Hindlimb muscle (tissue), 1 donor: ENCODE measurements at places on chromosomes 4 and X.
A peak's percentile ranks its signal among the peaks of the same experiment; 100 is the strongest.

- DNase-seq, result no peak
These were observed 14.0 kb upstream of the SHROOM4 start for GRCh38 chrX:50827996-50828395.

GRCh38 chr4:40190019-40190418 is 6.8 kb upstream of the RHOH start:
- peak; percentile 38 for DNase-seq

DNA sequence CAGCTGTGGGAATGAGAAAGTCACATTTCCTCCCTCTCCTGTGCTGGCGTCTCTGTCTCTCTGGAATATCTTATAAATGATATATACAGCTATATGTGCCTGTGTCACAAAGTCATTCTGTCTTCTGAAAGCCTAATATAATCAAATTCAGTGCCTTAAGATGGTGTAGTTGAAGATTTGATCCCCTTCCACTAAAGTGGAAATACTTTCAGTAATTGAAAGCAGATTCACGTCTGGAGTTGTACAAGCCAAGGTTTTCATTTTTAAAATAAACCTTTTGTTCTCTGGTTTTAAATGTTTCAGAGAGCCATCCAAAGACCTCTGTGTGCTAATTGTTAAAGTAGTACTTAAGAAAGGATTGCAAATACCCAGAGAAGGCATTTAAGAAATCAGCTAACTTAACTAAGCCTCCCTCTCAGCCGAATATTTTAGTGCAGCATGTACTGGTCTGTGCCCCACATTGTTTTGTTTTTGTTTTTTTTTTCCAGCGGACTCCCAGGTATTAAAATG is 206.8 kb downstream of the TENM3 start:
- DNase-seq, result peak; percentile 24

- DNase-seq, result no peak
These were observed 38.5 kb downstream of the ELF4 start for GRCh38 chrX:130071611-130072344.

DNA sequence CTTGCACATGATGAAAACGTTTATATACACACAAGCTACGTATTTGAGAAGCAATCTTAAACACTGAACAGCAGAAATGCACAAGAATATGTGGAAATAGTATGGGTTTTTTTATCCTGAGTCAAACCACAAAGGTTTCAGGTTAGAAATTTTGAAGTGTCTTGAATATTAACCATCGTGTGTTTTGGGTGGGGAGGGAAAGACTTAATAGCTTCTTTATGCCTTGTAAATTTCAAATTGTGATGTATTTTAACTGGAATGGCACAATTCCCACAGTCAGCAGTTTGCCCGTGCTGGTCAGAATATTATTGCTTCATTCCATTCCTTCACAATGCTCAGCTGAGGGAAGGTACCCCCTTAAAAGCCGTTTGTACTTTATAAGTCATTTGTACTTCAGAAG is 67.4 kb upstream of the WDR1 start:
- no peak for DNase-seq

DNA sequence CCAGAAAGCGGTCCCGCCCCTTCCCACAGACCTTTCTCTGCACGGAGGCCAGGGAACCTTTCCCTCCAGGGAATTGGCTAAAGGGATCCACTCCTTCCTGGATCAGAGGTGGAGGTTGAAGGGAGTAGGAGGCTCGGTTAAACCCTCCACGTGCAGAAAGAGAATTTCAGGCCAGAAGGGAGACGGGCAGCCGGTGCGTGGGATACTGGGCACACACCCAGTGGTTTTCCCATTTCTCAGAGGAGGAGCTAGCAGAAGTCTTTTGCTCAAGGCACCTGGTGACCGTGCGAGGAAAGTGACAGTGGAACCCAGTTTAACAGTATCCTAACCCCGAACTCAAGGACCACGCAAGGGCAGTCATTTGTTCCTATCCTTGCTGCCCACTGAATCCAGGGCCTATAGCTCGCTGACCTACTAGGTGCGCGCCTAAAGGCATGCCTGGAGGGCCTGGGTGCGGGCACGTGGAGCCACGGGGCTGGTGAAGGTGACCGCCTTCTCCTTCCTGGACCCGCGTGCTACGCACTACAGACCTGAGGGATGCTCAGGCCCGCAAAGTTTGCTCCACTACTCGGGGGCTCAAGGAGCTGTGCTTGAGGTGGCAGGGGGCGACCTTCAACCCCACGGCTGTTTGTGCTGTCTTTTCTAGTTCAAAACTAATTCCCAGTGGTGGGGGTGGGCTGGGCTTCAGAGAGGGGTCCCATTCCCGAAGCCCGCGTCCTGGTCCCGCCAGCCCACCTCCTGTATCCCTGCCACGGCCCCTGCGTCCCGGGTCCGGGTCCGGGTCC is 587 bp upstream of the AFF2 start:
- no peak for DNase-seq

DNA sequence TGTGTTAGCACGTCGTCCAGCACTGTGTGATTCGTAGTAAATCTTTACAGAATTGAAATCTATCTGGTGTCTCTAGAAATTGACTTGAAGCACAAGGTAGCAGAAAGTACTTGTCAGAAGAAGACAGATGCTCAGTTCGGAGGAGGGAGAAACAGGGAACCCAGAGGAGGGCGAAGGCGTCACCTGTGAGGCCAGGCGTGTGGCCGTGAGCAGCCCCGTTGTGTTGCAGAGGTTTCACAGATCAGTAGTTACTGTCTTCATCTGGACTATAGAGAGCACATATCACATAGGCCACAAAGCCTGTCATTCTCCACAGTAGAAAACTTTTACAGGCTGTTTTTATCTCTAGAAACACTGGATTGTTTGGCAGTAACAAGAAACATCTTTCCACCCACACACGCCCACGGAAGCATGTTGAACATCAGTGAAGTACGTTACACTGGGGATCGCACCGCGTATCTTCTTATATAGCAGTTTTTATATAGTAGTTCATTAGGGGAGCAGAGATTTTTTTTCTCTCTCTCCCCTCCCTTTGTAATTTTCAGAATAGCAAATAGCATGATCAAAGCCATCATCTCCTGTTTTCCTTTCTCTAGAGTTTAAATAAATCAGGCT is 48.1 kb upstream of the TLR3 start:
- DNase-seq, result no peak
